ENCODE measurements at places on chromosomes 5 and 9. TPM values are rescaled to one million over a fixed set of nuclear protein-coding genes. Genes with fewer than 3 reads are reported as not detected.
A peak's percentile ranks its signal among the peaks of the same experiment; 100 is the strongest.

The KIF12 gene
- 6.4 TPM for total RNA-seq

The ECM2 gene
- not detected for total RNA-seq

The PHF24 gene
- total RNA-seq, result 0.47 TPM

The ABL1 gene
- total RNA-seq, result 54.7 TPM

The CCNJL gene
- 2.9 TPM for total RNA-seq

- H3K36me3 ChIP-seq, result no peaks in the 10 kb centered on the region
- H3K4me3 ChIP-seq, result no peak overlapping the region
- peaks cover 26% of the 10 kb centered on the region for H3K27me3 ChIP-seq
- DNase-seq, result no peak
Observed at GRCh38 chr9:90441814-90442213, 200.8 kb downstream of the DIRAS2 start.

GRCh38 chr9:132637351-132637750 is 32.4 kb downstream of the DDX31 start:
- H3K27me3 ChIP-seq, result no peaks in the 10 kb centered on the region
- H3K27ac ChIP-seq, result no peak overlapping the region
- H3K4me1 ChIP-seq, result no peaks in the 10 kb centered on the region
- peaks cover 39% of the 10 kb centered on the region for H3K36me3 ChIP-seq

GRCh38 chr9:73200694-73201452 is 49.2 kb downstream of the ANXA1 start:
- H3K4me3 ChIP-seq, result no peak overlapping the region
- H3K27me3 ChIP-seq, result no peaks in the 10 kb centered on the region
- no peak overlapping the region for H3K27ac ChIP-seq
- DNase-seq, result peak; percentile 28

GRCh38 chr5:116947691-116948528 is 373.3 kb upstream of the SEMA6A start:
- DNase-seq, result peak; percentile 80
- H3K27me3 ChIP-seq, result no peaks in the 10 kb centered on the region
- no peaks in the 10 kb centered on the region for H3K36me3 ChIP-seq
- no peaks in the 10 kb centered on the region for H3K4me1 ChIP-seq
- peak overlapping the region; percentile 28 for H3K4me3 ChIP-seq

DNA sequence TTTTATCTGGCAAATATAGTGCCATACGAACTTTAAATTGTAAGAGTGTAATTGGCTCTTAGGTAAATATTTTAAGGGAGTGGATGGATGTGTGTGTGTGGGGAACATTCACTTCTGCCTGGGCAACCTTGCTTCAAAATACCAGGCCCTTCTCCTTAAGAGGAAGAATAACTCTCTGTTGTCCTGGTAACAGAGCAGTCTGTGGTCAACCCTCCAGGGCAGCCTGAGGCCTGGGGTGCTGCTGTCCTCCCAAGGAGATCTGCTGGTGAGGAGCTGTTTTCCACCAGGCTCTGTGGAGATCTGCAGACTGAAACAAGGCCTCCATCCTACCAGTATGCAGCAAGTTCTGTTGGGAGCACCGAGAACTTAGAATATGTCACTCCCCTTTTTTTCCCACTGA is 325.2 kb downstream of the PSAT1 start:
- H3K27me3 ChIP-seq, result no peaks in the 10 kb centered on the region
- no peaks in the 10 kb centered on the region for H3K4me1 ChIP-seq
- H3K36me3 ChIP-seq, result no peaks in the 10 kb centered on the region
- no peak overlapping the region for H3K27ac ChIP-seq
- no peak for DNase-seq
- no peak overlapping the region for H3K4me3 ChIP-seq

GRCh38 chr5:131607903-131608540 is 27.0 kb downstream of the RAPGEF6 start:
- no peak overlapping the region for H3K4me3 ChIP-seq
- peaks cover 6% of the 10 kb centered on the region for H3K4me1 ChIP-seq
- H3K27me3 ChIP-seq, result no peaks in the 10 kb centered on the region
- no peak for DNase-seq
- no peaks in the 10 kb centered on the region for H3K36me3 ChIP-seq

GRCh38 chr5:32123058-32123805 is 50.9 kb downstream of the GOLPH3 start:
- no peak overlapping the region for H3K4me3 ChIP-seq
- DNase-seq, result no peak
- no peaks in the 10 kb centered on the region for H3K4me1 ChIP-seq
- no peak overlapping the region for H3K27ac ChIP-seq
- peaks cover 15% of the 10 kb centered on the region for H3K36me3 ChIP-seq
